ENCODE measurements at places on chromosomes 16 and 17. TPM values are rescaled to one million over a fixed set of nuclear protein-coding genes. Genes with fewer than 3 reads are reported as not detected.

The GINS2 gene
- 18.4 TPM for total RNA-seq

The SPAG5 gene
- total RNA-seq = 101 TPM

The SPHK1 gene
- total RNA-seq = 5.5 TPM

The ANKS3 gene
- total RNA-seq = 35.0 TPM

The CORO6 gene
- 35.0 TPM for total RNA-seq

The KRT27 gene
- total RNA-seq = not detected

The IL17C gene
- not detected for total RNA-seq
